ENCODE measurements at places on chromosomes 5 and 9.

- no peak for DNase-seq
Measured at GRCh38 chr5:89351975-89352374, 469.0 kb upstream of the MEF2C start.

GRCh38 chr9:113221800-113222481 is 597 bp downstream of the SLC31A1 start:
- peak; percentile 14 for DNase-seq

GRCh38 chr5:81075041-81075440 is 114.9 kb downstream of the RASGRF2 start:
- no peak for DNase-seq

DNA sequence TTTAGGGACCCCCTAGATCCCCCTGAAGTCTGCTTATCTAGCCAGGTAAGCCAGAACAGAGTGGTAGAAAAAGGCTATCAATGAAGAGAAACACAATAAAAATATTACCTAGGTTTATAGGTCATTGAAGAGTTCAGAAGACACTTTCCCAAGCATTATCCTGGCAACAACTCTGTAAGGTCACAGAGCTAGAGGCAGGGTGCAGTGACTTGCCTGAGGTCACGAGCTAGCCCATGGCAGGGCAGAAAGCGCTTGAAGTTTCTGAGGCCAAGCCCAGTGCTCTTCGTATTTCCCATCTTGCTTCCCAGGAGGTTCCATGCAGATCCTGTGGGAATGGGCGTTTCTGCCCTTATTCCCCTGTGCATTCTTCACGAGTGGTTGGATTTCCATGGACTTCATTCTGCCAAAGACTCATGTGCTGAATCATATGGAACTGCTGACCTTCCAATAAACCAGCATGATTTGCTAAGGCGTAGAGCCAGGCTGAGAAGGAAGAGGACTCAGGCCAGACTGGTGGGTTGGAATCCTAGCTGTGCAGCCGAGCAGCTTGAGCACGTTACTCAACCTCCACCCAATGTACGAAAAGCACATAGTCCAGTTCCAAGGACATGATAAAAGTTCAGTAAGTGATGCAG is 22.1 kb downstream of the TRMO start:
- peak; percentile 24 for DNase-seq

DNA sequence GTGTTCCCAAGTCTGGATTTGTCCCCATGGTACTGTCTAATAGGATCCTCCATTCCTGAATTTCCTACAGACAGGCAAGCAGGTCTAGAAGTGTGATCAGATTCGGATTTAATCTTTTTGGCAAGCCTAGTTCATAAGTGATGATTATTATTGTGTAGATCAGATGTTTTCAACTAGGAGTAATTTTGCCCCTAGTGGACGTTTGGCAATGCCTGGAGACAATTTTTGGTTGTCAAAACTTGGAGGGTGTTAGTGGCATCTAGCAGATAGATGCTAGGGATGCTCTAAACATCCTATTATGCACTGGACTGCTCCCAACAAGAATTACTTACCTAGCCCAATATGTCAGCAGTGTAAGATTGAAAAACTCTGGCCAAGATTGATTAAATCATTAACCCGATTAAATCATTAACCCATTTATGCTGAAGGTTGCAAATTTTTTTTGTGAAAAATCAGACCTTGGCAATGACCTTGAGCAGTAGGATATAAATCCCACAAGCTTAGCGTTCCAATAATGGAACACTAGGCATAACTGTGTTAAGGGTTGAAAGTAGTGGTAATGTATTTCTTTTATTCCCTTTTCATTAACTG is 28.2 kb downstream of the TCERG1 start:
- peak; percentile 29 for DNase-seq

DNA sequence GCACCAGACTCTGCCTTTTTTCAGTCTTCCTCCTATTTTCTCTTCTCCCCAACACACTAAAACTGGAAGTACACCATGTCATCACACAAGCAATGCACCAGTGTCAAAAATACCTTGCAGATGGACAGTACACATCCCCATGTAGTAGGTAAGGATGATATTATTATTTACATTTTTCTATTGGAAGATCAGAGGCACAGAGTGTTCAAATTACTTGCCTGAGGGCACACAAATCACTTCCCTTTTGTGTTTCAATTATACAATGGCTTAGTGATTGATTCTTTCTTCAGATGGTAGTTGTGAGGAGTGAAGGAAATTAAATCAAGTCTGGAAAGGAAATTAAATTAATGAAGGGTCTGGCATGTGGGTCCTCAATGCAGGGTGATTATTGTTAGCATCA is 39.6 kb downstream of the CTSL start:
- no peak for DNase-seq

GRCh38 chr9:83701769-83702168 is 6.0 kb downstream of the UBQLN1 start:
- peak; percentile 87 for DNase-seq

GRCh38 chr5:90406466-90406865 is 3.1 kb downstream of the CETN3 start:
- peak; percentile 26 for DNase-seq

- DNase-seq, result no peak
Measured at GRCh38 chr5:36929438-36929837, 52.9 kb downstream of the NIPBL start.

GRCh38 chr5:113047733-113048652 is 71.4 kb downstream of the DCP2 start:
- peak; percentile 38 for DNase-seq

DNA sequence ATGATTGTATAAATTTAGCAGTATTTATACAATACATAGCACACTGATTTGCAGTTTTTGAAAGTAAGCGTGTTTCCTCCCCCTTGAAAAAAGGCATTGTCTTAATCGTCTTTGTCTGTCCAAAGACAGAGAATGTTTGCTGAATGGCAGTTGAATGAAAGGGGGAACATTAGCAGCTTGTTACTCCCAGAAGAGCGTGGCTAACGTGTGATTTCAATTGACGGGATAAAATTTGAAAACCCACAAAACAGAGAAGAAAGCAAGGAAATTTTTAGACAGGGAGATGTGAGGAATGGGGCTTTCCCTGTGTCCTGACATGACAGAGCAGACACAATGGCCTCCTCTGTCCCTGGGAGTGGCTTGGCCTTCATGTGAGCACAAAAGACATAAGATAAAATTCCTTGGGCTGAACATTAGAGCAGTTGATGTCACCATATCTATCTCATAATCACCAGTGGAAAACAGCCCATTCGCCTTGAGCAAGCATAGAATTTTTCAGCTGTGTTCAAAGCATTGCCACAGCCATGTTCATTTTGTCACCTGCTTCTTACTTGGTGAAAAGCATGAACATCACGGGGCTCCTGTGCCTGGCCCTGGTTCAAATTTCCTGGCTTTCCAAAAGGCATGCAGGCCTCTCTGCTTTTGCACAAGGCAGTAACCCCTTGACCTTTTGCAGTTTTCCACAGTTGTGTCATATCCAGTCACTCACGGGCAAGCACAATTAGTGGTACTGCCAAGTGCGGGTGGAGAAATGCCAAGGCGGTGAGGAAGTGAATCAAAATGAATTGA is 126.9 kb downstream of the TLE1 start:
- peak; percentile 100 for DNase-seq

DNA sequence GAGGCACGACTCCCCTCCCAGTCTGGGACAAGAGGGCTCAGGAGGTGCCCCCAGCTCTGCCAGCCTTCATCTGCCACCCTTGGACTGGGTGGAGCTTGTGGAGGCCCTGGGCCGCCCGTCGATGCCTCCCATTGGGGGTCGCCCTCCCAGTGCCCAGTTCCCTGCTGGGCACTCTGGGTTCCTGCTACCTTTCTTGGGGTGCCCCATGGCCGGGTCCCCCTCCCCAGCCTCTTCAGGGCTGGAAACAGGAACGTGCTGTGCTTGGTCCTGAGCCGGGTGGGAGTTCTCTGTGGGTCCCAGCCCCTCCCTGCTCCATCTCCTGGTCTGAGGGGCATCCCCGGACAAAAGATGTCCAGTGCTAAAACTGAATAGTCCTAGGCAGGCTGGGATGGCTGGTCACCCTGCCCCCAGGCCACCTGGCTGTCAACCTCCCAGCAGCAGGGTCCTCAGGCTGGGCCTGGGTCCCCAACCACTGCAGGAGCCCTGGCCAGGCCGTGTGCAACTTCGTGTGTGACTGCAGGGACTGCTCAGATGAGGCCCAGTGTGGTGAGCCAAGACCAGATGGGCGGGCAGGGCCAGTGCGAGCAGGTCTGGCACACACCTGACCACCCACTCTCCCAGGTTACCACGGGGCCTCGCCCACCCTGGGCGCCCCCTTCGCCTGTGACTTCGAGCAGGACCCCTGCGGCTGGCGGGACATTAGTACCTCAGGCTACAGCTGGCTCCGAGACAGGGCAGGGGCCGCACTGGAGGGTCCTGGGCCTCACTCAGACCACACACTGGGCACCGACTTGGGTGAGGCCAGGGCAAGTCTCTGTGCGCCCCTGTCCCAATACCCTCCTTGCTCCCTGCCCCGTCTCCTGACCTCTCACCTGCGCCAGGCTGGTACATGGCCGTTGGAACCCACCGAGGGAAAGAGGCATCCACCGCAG is 784 bp downstream of the MAMDC4 start:
- DNase-seq, result no peak

GRCh38 chr9:88302579-88303324 is 85.5 kb upstream of the SPIN1 start:
- DNase-seq, result no peak

DNA sequence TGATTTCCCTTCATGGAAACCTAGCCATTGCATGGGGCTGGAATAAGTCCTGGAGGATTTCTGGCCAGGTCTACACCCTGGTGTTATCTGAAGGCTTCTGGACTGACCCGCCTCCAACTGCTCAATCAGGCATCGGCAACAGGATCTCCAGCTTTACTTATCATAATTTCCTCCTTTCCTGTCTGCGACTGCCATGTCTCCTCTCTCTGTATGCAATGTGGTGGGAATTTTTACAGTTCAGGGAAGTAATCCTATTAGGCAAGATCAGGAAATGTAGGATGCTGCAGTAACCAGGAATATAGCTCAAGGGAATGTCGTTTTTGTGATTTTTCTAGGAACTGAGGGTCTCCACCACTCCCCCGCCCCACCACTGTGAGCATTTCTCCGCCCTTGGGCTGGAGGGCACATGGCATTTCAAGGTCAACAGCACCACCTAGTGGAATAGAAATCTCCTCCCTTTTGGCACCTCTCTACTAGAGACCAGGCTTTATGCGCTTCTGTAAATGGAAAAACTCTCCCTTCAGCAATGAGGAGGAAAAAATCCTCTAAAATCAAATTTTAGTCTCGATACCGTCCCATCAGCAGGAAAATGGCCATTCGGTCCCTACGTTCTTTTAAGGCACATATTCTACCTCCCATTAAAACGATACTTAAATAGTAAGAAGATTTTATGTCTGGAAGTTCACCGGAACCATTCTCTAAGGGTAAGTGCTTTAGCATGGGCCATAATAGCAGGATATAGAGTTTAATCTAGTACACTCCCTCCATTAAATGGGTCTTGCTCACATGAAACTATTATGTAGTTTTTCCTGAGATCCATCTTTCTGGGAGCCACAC is 93.0 kb downstream of the YTHDC2 start:
- DNase-seq, result peak; percentile 19

DNA sequence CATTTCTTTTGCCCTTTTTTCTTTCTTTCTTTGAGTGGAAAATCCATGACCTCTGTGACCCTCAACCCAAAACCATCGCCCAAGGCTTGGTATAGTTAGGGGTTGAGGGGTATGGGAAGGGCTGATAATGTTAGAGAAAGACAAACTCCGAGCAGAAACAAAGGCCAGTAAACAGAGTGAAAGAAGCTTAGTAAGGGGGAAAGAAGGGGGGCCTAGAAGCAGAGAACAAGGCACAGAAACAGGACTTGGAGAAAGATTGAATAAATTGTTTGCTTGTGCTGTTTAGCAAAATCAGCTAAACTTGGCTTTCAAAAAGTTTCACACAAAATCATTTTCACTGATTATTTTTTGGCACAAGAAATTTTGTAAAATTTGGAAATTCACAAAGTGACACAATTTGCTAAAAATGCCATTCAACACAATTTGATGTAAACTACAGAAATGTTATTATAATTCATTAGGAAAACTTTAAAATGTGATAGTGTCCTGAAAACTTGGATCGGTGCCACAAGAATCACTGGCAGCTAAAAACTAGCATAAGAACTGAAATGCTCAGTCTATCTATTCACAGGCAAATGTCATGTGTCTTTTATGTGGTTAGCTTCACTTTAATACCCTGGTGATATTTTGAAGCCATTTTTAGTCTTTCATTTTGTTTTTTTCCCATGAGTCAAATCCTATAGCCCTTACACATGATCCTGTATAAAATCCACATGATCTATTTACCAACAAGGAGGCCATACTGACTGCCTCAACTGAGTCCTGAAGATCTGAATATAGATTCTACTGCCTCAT is 276.4 kb downstream of the NR2F1-AS1 start:
- no peak for DNase-seq

- DNase-seq, result no peak
Measured at GRCh38 chr9:129698254-129698757, 32.9 kb downstream of the PRRX2 start.

GRCh38 chr5:140222416-140222815 is 47.4 kb downstream of the CYSTM1 start:
- peak; percentile 57 for DNase-seq

DNA sequence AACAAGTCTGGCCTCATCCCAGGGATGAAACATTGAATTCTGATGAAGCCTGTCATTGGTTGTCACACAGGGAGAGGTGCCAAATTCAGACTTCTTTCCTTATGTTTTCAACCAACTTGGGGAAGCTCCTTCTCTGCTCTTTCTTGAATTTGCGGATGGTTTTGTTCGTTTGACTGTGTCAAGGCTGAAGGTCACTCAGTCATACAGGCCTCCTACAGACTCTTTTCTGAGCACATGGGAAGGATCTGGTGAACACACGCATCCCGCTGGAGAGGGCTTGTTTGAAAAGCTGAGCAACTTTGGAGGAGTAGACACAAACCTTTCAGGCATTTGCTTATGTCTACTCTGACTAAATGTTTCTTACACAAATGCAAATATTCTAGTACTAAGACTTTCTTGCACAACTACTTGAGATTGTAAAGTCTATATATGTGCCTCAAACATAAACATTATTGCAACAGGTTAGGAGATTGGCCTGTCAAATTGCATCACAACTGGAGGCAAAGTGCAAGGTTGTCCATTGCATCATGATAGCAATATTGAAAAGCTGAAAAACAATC is 151.5 kb upstream of the NR3C1 start:
- no peak for DNase-seq

GRCh38 chr5:81140943-81141342 is 92.2 kb upstream of the CKMT2 start:
- DNase-seq, result no peak

GRCh38 chr5:42807722-42808447 is 3.8 kb downstream of the SELENOP start:
- DNase-seq, result peak; percentile 30

Measured in renal cortical epithelial cell (primary cell).